ENCODE measurements at places on chromosomes 4 and X.

- DNase-seq, result no peak
Measured at GRCh38 chr4:181835348-181835747, 407.9 kb upstream of the TENM3 start.

- DNase-seq, result no peak
Measured at GRCh38 chr4:3317656-3318211, 24.9 kb downstream of the RGS12 start.

DNA sequence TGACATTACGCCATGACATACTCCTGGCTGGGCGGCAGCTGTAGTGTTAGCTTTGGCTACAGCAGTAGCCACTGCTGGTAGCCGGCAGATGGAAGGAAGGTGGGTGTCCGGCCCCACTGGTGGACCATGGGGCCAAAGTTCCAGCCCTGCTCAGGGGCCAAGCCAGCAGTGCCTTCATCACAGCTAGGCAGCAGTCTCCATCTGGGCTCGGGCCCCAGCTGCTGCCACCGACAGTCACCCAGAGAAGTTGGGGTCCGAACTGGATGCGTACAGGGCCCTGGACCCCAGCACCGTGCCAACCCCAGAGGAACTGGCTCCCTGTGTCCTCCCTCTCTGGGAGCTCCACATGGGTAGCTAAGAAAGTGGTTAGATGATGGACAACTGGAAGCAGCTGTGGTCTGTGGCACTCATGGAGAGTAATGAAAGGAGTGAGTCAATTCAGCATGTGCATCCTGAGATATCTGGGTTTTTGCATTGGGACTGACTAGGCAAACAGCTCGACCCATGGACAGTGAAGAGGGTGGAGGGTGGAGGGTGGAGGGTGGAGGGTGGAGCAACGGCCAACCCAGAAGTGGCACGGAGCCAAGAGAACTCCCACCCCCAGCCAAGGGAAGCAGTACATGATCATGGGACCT is 366.6 kb upstream of the GRIA3 start:
- DNase-seq, result no peak

GRCh38 chr4:16642897-16643296 is 255.5 kb downstream of the LDB2 start:
- DNase-seq, result no peak

DNA sequence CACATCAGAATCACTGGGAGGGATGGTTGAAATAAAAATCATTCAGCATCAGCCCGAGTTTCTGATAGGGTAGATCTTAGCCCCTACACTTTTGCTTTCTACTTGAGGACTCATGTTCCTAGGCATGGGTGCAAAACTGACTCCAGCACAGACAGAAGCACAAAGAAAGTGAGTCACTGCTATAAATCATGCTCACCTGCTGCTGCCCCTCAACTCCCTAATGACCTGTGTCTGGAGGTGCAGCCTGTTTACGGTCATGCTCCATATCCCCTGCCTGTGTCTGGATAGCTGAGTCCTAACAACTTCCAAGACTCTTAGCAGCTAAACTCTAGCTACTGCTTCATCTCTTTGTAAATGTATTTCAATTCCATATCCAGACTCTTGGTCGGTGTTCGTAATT is 57.8 kb downstream of the ADGRA3 start:
- DNase-seq, result no peak

- DNase-seq, result no peak
Measured at GRCh38 chr4:174592985-174593335, 70.7 kb upstream of the HPGD start.

GRCh38 chr4:184854673-184855072 is 28.9 kb upstream of the ACSL1 start:
- no peak for DNase-seq

DNA sequence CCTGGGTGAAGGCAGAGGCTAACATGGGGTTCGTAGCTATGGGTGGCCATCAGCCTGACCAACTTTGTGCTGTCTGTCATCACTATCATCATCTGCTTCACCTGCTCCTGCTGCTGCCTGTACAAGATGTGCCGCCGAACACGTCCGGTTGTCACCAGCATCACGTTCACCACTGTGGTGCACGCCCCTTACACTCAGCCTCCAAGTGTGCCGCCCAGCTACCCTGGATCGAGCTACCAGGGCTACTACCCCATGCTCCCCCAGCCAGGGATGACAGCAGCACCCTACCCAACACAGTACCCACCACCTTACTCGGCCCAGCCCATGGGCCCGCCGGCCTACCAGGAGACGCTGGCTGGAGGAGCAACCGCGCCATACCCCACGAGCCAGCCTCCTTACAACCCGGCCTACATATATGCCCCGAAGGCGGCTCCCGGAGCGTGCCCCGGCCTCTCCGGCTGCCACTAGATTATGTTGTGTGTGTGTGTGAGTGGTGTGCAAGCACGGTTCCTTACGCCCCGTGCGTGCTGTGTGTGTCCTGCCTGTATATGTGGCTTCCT is 238.1 kb upstream of the ZCCHC13 start:
- DNase-seq, result no peak

- DNase-seq, result no peak
Measured at GRCh38 chr4:58456727-58457384, 1346.7 kb upstream of the IGFBP7 start.

GRCh38 chr4:185122681-185123345 is 20.3 kb upstream of the SLC25A4 start:
- no peak for DNase-seq

- DNase-seq, result no peak
Measured at GRCh38 chr4:168833881-168834280, 176.2 kb downstream of the CBR4 start.

GRCh38 chr4:14196131-14196530 is 568.6 kb upstream of the BOD1L1 start:
- peak; percentile 71 for DNase-seq

DNA sequence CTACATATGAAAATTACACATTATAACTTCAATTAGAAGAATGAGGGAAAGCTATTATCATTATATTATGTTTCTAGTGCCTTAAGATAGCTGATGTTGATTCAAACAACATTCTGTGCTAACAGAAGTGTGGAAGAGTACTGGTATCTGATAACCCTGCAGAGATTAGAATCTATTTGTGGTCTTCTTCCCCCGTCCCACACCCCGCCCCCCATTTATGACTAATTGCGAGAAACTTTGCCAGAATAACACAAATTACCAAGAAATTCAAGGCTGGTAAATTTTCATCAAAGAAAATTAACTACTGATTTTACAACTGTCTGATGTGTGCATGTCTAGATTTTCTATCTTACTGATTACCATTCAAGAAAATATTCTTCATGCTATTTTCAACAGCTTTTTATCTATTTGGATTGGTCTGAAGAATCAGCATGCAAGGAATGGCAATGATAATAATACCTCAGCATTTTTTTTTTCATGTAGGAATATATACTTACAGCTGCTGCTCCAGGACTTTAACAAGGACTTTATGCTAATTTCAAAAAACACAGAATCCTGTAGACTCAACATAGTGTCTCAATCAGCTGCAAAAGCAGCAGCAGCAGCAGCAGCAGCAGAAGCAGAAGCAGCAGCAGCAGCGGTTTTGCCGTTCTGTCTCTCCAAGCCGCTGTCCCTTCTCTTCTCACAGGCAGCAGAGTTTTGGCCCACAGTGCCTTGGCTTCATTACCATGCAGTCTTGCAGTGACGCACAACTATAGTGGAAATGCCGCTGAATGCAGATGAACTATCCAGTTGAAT is 126.7 kb downstream of the FRYL start:
- peak; percentile 94 for DNase-seq

DNA sequence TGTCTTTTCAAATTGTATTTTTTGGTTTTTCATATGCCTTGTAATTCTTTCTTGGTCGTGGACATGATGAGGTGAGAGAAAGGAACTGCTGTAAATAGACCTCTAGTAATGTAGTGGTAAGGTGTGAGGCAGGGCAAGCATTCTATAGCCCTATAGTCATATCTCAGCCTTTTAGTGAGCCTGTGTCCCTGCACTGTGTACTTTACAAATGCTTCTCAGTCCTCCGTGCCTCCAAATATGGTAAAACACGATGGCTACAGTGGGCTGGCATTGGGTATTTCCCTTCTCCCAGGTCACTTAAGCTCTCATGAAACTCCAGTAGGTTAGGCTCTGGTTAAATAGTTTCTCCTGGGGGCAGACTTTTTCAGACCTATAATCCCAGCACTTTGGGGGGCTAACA is 57.9 kb upstream of the PLS3 start:
- DNase-seq, result no peak

DNA sequence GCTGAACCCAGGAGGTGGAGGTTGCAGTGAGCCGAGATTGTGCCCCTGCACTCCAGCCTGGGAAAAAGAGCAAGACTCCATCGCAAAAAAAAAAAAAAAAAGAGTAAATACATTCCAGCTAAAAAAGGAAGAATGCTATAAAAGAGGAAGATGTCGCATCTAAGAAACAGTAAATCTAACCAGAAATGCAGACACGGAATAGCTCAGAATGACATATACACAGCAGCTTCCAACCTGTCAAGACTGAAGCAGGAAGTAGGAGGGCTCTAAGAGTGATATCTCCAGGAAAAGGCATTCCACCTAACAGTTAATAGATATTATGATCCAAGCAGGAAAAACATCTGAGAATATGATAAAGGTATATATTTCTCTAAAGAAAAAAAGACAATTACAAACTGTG is 16.0 kb downstream of the CLOCK start:
- no peak for DNase-seq

GRCh38 chr4:174375422-174375821 is 91.7 kb downstream of the CEP44 start:
- no peak for DNase-seq

- DNase-seq, result no peak
Measured at GRCh38 chr4:82706349-82707000, 92.1 kb downstream of the SCD5 start.

- DNase-seq, result no peak
Measured at GRCh38 chr4:79442422-79442821, 34.4 kb upstream of the GK2 start.

- no peak for DNase-seq
Measured at GRCh38 chrX:73615022-73615421, 52.0 kb downstream of the CHIC1 start.

DNA sequence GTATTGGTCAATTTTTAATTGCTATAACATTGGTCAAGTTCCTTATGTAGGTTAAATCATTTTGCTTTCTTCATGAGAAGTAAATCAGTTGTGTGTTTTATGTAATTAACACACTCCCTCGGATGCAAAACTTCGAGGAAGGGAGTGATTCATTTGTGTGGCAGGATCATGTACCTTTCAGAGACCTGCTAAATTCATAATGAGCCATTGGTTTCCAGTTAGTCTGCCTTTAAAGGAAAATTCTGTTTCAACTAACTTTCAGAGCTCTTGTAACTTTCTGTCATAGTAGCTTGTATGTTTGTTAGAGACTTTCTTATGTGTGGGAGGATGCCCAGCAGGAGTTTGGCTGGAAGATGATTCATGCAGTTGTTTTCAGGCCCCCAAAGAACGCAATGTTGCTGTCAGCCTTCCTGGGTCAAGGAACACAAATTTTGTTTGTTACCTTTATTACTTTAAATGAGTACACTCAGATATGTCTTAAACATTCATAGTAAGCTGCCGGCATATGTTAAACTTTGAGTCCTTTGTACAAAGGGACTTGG is 72.1 kb downstream of the GPR101 start:
- DNase-seq, result no peak

DNA sequence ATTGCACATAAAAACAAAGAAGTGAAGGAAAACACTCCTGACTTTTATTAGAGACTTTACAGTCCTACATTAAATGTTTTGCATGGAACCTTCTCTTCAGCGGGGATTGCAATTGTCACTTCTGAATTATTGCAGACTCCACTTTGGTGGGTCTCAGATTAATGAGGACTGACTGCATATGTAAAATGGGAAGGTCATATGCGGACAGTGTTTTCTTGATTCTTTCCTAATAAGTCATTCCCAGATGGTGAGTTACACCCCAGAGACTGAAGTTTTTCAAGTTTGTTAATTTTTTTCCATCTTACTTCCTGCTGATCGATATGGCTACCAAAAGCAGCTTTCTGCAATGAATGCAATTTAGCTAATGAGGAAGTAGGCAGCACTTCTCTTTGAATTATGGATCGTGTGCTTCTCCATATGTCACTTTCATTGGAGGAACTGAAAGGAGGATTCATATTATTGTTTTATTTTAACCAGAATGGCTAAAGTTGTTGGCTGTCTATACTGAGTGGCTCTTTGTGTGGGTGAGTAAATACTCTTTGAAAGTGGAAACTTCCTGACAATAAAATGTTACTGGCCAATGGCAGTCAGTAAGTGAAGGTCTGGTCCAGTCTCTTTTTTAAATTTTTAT is 119.3 kb upstream of the CLNK start:
- no peak for DNase-seq

- no peak for DNase-seq
Measured at GRCh38 chrX:11159149-11159548, 48.0 kb downstream of the HCCS start.

DNA sequence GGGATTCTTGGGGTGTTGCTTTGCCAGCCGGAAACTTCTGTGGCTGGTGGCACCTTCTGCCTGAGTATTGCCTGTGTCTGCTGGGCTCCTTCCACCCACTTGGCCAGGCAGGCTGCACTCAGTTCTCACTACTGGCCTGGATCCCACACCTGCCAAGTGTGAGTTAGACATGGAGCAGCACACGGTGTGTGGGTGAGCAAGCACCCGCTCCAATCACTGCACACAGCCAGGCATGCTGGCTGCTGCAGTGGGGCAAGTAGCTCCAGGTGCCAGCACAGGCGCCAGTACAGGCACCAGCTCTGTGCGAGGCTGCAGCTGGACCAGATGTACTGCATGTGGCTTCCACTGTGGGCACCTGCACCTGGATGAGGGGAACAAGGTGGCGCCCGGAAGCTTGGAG is 23.9 kb downstream of the DCUN1D4 start:
- no peak for DNase-seq

GRCh38 chr4:101419336-101420135 is 72.2 kb upstream of the PPP3CA start:
- DNase-seq, result peak; percentile 27

GRCh38 chr4:97153042-97153441 is 990.2 kb downstream of the STPG2 start:
- no peak for DNase-seq

- DNase-seq, result no peak
Measured at GRCh38 chr4:7646384-7647061, 211.8 kb upstream of the PSAPL1 start.

DNA sequence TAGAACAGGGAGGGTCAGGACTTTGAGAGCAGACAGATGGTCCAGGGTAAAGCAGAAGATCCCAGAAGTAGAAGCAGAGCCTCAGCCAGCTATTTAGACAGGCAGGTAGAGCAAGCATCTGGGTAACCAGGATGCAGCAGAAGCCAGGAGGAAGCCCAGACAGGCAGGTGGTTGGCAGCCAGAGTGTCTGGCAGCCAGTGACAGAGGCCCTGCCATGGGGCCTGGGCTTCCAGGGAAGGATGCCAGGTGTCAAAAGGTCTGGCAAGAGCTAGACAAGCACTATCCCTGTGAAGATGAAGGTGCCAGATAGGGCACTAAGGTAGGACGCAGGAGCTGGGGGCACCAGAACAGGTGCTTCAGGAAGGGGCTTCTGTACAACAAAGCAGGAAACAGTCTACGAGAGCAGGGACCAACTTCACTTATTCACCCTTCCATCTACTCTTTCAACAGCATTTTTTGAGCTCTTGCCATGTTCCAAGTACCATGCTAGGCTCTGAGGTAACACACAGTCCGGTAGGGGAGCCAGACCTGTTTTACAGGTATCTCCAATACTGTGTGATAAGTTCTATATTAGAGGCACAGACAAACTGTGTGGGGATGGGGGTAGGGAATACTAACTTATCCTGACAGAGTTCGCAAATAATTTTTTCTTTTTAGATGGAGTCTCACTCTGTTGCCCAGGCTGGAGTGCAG is 38.1 kb upstream of the GJB1 start:
- no peak for DNase-seq
